ENCODE measurements at places on chromosomes 2 and 18.

GRCh38 chr2:190876631-190877030 is 4.0 kb upstream of the GLS start:
- no peak for DNase-seq

- no peak for DNase-seq
Measured at GRCh38 chr18:45430041-45430440, 185.2 kb upstream of the SLC14A2 start.

GRCh38 chr2:10035053-10035422 is 8.3 kb upstream of the KLF11 start:
- no peak for DNase-seq

DNA sequence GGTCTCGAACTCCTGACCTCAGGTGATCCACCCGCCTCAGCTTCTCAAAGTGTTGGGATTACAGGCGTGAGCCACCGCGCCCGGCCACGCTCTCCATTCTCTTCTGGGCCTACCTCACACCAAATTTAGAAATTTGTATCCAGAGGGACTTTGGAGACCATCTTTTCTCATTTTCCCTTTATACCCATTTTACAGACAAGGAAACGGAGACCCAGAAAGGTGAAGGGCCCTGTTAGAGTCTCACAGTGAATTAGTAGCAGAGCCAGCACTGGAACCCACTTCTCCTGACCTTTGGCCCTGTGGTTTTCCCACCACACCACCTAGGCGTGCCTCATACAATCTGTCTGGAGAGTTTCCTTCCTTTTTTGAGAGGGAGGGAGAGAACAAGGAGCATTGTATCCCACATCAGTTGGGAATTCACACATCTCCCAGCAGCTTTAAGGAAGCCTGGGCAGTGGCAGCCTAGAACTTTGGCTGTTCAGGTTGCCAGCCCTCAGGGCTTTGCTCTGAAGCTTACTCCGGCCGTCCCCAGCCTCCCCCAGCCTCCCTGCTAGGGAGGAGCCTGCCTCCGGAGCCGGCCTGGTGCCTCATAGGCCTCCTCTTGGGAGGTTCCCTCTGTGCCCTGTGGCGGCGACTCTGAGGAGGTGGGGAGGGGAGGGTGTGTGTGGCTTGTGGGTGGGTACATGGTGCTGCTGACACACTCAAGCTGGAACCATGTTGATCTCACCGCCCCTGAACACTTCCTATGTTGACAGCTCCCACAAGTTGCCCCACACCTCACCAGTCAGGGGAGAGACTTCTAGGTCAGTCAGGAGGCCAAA is 13.8 kb downstream of the FOSL2 start:
- DNase-seq, result peak; percentile 78

- no peak for DNase-seq
Measured at GRCh38 chr2:15043336-15044058, 411.0 kb downstream of the LRATD1 start.

DNA sequence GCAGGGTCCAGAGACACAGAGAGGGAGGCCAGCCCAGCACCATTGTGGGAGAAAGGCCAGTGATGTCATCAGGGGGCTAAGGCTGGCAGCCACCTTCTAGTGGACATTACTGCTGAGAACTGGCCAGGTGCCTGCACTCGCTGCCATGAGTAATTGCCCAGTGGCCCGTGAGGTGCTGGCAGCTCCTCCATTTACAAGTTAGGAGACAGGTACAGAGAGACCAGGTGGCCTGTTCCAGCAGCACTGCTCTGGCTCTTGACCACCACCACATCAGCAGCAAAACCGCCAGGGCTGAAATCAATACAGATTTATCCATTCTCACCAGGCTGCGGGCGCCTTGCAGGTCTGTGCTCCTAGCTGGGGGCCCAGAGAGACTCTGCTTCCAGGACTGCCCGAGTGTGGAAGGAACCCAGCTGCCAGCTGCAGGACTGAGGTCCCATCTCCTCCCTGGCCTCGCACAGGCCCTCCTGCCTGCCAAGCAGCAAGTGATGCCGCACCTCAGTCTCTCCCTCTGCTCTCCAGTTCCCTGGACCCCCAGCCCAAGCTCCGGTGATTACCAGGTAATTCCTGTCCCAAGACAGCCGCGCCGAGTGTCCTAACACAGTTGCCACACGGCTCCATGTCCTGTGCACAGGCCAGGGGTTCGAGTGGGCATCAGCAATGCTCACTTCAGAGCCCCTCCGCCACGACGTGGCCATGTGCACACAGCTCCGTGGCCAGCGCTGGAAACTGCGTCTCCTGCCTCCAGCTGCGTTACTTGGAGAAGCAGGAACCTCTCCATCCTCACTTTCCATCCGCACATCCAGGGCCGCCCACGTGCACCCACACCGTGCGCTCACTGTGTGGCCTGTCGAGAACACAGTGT is 101.0 kb upstream of the CTDP1 start:
- no peak for DNase-seq

GRCh38 chr18:3281456-3282400 is 19.8 kb downstream of the MYL12B start:
- DNase-seq, result peak; percentile 87

DNA sequence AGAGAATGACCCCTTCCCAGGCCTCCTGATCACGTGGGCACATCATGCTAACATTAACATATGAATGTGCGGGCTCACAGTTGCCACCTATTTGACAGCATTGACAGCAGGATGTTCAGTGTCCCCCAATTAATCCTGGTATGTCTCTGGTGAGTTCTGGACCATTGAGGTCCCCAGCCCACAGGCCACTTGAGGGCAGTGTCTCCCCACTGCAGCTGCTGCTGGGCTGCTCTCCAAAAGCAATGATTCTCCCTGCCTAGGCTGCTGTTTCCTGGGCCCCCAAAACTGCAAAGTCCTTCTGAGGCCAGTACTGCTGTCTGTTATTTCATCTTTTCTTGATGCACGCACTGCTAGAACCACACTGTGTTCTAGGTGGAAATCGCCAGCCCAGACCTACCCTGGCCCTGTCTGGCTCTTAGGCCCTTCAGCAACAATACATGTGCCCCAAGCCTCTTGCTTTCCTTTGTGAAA is 52.7 kb upstream of the MAPK4 start:
- peak; percentile 19 for DNase-seq

DNA sequence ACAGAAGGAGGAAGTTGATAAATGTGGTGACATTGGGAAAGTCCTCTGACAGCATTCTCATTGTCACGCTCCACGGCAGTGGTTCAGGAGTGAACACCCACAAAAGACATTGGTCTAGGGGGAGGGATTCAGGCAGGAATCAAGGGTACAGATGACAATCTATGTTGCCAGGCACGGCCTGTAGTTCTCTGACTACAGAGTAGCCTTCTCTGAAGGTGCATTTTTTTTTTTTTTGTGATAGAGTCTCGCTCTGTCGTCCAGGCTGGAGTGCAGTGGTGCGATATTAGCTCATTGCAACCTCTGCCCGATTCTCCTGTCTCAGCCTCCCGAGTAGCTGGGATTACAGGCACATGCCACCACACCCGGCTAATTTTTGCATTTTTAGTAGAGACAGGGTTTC is 7.4 kb upstream of the MOB1A start:
- no peak for DNase-seq

- DNase-seq, result no peak
Measured at GRCh38 chr2:75099521-75099922, 99.8 kb downstream of the TACR1 start.

All from cardiac fibroblast (primary cell).